ENCODE measurements at places on chromosomes 7 and 10.

- DNase-seq: no peak
These were observed 554.4 kb downstream of the INHBA start for GRCh38 chr7:41148521-41148951.

GRCh38 chr10:4825868-4826791 lies at the start of gene AKR1E2:
Gene AKR1E2 (plus strand): TSS chr10:4826207. CDS start chr10:4826325, 118 bp downstream.
- DNase-seq: peak; percentile 82

DNA sequence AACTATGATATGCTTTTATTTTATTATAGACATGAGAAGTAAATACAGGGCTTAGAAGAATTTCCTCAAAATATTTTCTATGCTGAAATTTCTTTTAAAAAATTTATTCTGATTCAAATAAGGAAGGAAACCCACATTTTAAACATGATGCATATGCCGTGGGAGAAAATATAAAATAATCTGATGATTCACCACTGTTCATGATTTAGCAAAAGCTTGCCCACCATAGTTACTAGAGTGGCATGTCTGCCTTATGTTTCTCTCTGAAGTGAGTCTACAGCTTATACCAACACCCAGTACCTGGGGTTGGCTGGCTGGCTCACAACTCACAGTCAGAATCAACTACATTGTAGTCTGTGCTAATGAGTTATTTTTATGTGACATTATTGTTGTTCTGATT lies 102.0 kb downstream of the GNAI1 start:
- DNase-seq: no peak

DNA sequence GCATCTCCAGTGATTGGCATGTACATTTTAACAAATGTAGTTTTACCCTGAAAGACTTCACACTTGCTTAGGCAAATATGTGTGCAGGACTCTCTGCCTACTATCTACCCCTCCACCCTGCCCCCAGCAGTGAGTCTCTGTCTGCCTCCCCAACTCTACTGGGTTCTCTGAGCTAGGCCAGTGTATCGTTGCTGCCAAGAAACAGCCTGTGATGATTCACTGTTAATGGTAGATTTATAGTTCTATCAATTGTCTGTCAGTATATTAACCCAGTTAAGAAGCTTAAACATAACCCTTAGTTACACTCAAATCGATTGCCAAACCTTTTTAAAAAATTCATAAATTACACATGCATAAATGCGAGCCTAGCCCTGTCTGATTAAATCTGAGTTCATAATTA lies 137.0 kb downstream of the SND1 start:
- DNase-seq: no peak

GRCh38 chr7:130196476-130196875 lies 8.7 kb downstream of the TMEM209 start:
- DNase-seq: no peak

DNA sequence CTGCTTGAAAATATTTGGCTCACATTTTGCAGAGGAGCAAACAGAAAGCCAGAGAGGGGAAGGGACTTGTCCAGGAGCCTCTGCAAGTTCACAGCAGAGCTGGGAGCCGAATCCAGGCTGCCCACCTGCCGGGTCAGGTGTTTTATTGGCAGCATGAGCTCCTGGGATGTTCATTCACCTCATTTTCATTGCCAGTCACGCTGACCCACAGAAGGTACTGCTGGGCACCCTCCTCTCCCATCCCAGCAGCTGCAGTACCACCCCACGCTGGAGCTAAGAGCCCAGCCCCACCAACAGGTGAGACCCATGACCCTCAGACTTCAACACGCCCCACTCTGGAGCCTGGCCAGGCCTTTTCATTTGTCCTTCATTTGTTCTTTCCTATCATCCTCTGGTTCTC lies 102.7 kb downstream of the GRID1 start:
- no peak for DNase-seq

All from CD4-positive, alpha-beta T cell treated with Interleukin-2 at 100 ng/mL for 4 hours (primary cell).